ENCODE measurements at places on chromosomes 4 and X.

DNA sequence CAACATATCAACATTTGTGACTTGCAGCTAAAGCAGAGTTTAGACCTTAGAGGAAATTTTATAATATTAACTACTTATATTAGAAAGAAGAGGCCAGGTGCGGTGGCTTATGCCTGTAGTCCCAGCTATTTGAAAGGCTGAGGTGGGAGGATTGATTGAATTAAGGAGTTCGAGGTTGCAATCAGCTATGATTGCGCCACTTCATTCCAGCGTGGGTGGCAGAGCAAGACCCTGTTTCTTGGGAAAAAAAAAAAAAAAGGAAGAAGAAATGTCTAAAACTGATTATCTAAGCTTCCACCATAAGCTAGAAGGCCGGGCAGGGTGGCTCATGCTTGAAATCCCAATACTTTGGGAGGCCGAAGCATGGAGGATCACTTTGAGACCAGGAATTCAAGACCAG, 42.0 kb upstream of the USP9X start:
- no peak for DNase-seq
- H3K36me3 ChIP-seq: no peaks in the 10 kb centered on the region
- H3K27me3 ChIP-seq: no peaks in the 10 kb centered on the region

DNA sequence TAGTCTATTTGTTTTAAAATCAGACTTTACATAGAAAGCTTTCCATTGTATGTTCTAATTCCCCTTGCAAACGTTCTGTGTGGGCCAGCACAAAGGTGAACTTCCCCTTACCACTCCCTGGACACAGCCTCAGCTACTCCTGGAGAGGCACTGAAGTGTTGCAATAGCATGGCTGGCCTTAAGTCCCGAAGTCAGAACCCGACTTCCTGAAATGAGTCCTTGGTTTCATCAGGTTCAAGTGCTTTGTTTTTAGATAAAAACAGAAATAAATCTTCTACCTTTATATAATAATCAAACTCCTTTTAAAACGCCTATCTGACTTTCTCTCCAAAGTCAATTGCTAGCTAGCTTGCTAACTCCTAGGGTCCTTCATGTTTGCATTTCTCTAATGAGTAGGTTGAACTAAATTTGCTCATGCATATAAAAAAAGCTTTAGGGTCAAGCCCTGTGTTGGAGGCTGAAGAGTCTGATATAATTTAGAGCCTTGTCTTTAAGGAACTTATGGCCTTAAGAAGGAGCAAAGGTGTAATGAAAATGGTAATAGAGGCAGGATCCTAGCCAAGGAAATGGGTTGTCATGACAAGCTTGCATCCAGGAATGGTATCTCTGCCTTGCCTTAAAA, 9.0 kb downstream of the BMP3 start:
- H3K36me3 ChIP-seq: no peaks in the 10 kb centered on the region
- H3K27ac ChIP-seq: no peak overlapping the region
- DNase-seq: no peak
- H3K4me1 ChIP-seq: peaks cover 2% of the 10 kb centered on the region
- no peak overlapping the region for H3K4me3 ChIP-seq
- no peaks in the 10 kb centered on the region for H3K27me3 ChIP-seq

DNA sequence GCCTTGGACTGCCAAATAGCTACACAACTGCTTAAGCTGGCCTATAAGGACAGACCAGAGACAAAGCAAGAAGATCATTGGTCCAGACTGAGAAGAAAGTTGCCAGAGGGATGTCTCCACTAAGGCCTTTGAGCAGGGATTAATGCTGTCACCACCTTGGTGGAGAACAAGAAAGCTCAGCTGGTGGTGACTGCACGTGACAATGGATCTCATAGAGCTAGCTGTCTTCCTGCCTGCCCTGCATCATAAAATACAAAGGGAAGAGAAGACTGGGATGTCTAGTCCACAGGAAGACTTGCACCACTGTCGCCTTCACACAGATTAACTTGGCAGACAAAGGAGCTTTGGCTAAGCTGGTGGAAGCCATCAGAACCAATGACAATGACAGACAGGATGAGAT, 40.5 kb upstream of the FAM120C start:
- DNase-seq: no peak
- H3K27me3 ChIP-seq: no peaks in the 10 kb centered on the region
- H3K36me3 ChIP-seq: peaks cover 2% of the 10 kb centered on the region
- no peaks in the 10 kb centered on the region for H3K4me1 ChIP-seq
- no peak overlapping the region for H3K4me3 ChIP-seq

GRCh38 chr4:77844363-77844762, 18.3 kb upstream of the MRPL1 start:
- H3K4me1 ChIP-seq: no peaks in the 10 kb centered on the region
- no peaks in the 10 kb centered on the region for H3K27me3 ChIP-seq
- no peak for DNase-seq
- H3K4me3 ChIP-seq: no peak overlapping the region
- no peaks in the 10 kb centered on the region for H3K36me3 ChIP-seq

- no peaks in the 10 kb centered on the region for H3K4me1 ChIP-seq
- no peak overlapping the region for H3K27ac ChIP-seq
- H3K27me3 ChIP-seq: no peaks in the 10 kb centered on the region
Measured at GRCh38 chr4:27568236-27568951, 707.8 kb downstream of the STIM2 start.

DNA sequence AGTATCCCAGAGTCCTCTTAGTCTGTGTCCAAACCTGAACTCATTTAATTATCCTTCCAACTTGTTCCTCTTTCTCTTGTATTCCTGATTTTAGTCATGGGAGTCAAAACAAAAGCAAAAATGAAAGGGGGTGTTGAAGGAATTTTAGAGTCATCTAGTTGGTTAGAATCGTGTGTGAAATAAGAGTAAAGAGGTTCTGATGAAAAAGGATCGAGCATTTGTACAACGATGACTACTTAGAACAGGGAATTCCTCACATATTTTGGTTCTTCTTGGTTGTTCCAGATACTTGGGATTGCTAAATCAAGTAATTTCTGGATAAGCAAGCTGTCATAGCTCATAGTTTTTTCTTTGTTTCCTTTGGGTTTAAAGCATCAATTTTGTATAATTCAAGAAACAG, 194.4 kb downstream of the BCOR start:
- no peaks in the 10 kb centered on the region for H3K27me3 ChIP-seq
- H3K36me3 ChIP-seq: no peaks in the 10 kb centered on the region
- peaks cover 4% of the 10 kb centered on the region for H3K4me1 ChIP-seq

DNA sequence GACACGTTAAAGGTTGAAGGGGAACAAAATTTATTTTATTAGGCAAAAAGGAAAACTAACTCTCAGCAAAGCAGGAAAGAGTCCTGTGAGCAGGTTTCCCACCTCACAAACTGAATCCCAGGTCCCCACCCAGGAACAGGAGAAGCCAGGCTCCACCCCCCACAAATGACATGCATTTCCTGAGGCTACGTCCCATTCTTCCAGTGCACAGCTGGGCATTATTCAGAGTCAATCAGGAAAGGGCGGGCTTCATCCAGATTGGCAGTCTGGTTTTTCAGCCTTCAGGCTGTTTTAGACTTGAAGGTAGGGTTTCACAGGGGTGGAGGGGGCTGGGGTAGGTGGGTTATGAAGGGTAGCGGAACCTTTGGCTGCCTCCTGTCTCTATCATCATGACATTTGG, 11.9 kb upstream of the ASIC5 start:
- H3K4me1 ChIP-seq: peaks cover 3% of the 10 kb centered on the region
- no peak for DNase-seq
- H3K36me3 ChIP-seq: no peaks in the 10 kb centered on the region
- H3K27me3 ChIP-seq: no peaks in the 10 kb centered on the region

DNA sequence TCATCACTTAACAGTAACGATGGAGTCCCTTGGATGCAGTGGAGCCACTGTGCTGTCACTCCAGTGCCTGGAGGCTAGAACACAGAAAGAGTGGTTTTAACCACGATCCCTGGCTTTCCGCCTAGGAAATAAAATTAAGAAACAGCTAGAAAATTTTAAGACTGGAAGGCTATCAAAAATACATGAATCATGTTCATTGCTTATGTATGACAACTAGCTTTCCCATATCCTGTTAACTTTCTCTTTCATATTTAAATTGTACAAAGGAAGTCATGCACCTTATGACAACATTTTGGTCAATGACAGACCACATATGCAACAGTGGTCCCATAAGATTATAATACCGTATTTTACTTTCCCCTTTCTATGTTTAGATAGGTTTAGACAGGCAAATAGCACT, 115.1 kb downstream of the GALNTL6 start:
- no peak overlapping the region for H3K4me3 ChIP-seq
- DNase-seq: no peak
- no peaks in the 10 kb centered on the region for H3K4me1 ChIP-seq
- no peaks in the 10 kb centered on the region for H3K36me3 ChIP-seq
- H3K27ac ChIP-seq: no peak overlapping the region
